ENCODE measurements at places on chromosomes 11 and 22.

GRCh38 chr11:62806611-62807121 is 1.4 kb upstream of the NXF1 start:
- peak; percentile 26 for DNase-seq

DNA sequence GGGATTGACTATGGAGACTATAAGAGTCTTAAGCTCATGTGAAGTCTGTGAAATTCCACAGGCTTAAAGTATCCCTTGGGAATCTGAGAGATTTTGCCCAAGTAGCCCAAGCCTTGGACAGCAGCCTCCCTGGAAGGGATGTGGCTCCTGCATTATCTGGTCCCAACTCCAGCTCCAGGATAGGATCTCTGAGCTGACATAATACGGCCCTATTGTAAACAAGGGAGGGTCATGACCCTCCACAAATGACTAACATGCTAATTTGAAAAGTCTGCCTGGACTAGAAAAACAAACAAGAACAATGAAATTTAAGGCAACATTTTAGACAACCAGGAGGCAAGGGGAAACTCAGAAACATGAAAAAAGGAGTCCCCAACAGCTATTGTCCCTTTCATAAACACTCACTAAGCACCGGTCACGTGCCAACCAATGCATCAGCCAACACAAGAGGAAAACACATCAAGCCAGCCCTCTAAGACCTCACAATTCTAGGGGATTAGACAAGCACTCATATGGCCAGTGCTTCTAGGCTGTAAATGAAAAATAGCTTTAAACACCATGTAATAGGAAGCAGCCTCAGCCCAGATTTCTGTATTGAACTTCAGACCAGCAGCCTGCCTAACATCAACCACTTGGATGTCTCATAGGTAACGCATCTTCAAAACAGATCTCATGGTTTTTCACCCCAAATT is 101.2 kb upstream of the TIMP3 start:
- DNase-seq = no peak

GRCh38 chr11:125588505-125588904 is 4.1 kb upstream of the STT3A start:
- no peak for DNase-seq

- DNase-seq = no peak
These were observed 672.1 kb downstream of the TBC1D22A start for GRCh38 chr22:47434336-47435203.

DNA sequence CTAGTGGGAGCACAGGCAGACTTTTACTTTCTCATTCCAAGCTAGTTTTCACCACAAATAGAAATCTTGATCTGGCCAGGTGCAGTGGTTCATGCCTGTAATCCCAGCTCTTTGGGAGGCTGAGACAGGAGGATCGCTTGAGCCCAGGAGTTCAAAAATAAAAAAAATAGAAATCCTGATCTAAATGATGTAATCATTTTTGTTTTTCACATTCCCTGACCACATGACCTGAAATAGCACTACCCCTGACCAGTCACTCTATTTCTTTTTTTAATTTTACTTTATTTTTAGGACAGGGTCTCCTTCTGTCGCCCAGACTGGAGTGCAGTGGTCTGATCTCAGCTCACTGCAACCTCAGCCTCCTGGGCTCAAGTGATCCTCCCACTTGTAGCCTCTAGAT is 2.3 kb upstream of the TCN2 start:
- DNase-seq = no peak

DNA sequence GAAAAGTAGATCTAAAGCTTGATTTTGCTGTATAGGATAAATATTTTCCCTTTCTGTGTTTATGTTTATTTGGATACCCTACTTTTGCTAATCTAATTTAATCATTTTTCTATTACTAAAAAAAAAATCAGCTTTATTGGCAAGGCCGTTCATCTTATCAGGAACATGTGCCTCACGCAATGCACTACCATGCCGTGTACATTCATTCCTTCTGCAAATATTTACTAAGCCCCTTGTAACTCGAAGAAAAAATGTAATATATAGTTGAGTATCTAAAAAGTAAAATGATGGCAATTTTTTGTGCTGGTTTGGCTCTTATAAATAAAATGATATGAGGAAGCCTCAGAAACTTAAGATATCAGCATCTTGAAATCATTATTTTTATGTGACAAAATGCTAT is 8.9 kb downstream of the UVRAG start:
- DNase-seq = no peak

DNA sequence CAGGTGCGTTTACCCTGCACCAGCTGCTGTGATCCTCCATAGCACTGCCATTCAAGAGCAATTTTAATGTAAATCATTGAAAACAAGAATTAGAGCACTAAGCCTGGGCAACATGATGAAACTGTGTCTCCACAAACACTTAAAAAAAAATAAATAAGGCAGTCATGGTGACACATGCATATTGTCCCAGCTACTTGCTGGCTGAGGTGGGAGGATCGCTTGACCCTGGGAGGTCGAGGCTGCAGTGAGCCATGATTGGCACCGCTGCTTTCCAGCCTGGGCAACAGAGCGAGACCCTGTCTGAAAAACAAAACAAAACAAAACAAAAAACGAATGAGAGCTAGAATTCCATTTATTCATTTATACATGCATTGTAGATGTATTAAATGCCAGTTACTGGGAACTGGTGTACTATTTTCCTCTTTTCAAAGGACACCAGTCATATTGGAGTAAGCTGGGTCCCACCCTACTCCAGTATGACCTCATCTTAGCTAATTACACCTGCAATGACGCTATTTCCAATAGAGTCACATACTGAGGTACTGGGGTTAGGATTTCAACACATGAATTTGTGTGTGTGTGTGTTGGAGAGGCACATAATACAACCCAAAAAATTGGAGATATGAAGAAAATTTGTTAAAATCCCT is 101.9 kb downstream of the MICAL2 start:
- DNase-seq = no peak

DNA sequence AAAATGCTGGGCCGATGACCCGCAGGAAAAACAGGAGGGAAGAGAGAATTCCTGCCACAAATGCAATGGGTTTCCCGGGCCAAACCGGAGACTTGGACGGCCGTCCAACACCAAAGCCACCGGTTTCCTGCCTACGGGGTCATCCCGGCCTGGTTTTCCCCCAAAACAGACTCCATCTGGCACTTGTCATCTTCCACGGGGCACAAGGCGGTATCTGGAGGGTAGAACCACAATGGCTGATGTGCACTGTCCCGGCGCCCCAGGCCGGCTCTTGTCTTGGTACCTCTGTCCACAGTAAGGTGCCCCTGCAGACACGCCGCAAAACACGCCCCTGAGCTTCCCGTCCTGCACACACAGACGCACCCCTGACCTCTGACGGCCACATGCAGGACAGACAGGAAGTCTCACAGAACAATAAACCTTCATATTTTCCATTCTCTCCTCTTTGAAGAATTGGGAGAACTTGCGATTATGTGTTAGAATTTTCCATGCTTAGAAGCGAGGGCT is 20.1 kb downstream of the CELSR1 start:
- no peak for DNase-seq

DNA sequence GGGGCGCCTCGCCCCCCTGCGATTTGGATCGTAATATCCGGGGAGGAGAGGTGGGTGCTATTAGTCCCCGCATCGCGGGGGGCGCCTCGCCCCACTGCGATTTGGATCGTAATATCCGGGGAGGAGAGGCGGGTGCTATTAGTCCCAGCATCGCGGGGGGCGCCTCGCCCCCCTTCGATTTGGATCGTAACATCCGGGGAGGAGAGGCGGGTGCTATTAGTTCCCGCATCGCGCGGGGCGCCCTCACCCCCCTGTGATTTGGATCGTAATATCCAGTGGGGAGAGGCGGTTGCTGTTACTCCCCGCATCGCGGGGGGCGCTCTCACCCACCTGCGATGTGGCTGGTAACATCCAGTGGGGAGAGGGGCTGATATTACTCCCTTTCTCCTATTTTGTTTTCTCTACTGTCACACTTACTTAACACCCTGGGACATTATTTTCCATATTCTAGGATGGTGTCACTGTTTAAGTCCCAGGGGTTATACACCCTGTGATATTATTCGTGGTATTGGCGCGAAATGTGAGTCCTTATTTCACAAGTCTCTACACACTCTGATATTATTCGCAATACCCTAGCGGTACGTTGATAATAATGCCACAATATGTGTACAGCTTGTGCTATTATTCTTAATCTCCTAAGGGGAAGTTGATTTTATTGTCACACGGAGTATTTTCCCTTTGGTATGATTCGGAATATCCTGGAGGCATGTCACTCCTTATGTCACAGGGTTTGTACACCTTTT is 57.8 kb upstream of the ALDH3B2 start:
- DNase-seq = peak; percentile 60

DNA sequence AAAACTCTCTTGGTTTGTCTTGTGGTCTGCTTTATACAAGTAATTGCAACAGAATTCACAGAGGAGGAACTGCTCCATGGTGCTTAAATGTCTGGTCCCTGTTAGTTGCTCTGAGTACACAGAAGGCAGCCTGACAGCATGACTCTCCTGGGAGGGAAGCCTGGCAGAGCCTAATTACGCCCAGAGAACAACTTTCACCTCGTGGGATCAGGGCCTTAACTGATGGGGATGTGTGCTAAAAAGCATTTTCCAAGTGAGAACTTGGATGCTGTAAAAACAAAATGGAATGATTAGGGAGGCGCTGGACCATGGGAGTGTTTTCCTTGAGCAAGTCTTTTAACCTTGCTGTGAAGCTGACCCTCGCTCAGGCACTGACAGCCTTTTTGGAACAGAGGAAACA is 154.0 kb upstream of the TENM4 start:
- DNase-seq = no peak

DNA sequence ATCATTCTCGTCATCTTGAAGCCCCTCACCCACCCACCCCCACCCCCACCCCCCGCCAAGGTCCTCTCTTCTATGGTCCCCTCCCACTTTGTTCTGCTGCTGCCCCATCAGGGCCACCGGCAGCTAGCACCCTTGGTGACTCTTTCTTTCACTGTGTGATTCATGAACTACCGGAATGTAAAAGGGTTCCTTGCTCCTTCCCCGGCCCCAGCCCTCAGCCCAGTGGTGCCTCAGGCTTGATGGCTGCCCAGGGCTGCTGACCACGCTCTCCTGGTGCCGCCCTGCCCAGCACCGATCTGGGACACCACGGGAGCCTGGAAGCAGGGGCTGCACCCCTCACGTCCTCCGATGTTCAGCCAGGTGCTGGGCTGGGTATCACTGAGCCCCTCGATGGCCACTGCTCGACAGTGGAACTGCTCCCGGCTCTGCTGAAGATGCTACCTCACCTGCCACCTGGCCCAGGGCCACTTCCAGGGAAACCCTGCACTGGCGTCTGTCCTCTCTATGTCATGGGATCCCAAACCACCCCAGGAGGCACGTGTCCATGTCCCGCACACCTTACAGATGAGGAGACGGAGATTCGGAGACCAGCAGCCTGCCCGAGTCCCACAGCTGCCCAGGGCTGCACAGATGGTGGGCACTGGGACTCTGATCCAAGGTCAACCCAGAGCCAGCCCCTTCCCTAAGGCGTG is 39.7 kb downstream of the IGLL5 start:
- no peak for DNase-seq

GRCh38 chr11:130043575-130043974 is 26.1 kb upstream of the APLP2 start:
- no peak for DNase-seq

DNA sequence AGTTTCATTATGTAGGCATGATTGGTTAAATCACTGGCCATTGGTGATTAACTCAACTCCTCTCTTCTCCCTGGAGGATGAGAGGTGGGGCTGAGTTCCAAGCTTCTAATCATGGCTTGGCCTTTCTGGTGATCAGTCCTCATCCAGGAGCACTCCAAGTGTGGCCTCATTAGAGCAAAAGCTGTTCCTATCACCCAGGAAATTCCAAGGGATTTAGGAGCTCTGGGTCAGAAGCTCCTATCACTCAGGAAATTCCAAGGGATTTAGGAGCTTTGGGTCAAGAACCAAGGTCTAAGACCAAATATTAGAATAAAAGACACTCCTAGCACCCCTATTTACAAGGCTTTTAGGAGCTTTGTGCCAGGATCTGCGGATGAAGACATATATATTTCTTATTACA is 168.0 kb upstream of the BDNF start:
- no peak for DNase-seq

DNA sequence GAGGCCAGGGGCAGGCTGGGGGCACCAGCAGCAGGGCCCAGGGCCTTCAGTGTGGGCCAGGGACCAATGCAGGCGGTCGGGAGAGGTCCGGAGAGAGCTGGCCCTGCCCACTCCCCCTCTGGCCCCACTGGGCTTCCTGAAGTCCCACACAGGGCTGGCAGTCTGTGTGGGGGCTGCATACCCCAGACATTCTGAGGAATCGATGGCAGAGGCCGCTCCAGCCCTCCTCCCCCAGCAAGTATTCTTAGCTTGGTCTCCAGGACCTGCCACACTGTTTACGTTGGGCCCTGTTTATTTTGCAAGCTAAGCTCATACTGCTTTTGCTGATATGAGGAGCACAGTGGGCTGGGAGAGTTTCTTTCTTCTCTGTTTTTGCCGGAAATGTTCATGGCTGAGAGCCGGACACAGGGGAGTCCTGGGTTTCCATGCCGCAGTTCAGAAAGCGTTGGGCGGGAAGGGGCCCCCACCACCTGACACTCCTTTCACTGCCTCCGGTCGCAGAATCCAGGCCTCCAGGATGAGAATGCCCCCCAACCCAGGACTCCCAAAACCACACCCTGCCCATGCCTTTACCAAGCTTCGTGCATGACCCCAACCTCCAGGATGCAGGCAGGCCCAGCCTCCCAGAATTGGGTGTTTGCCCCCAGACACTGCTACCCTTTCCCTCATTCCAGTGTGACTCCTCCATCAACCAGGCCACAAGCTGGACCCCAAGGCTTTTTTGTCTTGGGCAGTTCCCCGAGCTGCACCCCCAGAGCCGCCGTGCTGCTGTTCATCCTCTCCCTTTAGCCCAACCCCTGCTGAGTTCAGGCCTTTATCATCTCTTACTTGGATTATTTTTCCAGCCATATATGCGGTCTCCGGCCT is 81.8 kb upstream of the KCNQ1OT1 start:
- peak; percentile 59 for DNase-seq

DNA sequence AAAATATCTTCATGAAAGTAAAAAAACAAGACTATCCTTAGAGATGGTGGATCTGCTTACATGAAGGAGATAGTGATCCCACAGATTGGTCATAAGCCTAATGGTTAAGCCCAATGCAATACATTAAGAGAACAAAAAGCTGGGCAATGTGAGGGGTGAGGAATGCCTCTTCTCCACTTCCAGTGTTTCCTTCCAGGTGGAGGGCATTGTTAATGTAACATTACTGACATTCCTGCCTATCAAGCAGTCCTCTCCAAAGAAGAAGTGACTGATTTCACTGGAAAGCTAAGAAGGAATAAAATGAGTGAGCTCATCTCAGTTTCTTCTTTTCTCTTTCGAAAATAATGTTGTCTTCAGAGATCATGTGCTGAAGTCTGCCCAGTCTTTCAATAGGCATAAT is 207.8 kb downstream of the RAB38 start:
- DNase-seq = no peak

GRCh38 chr11:1872267-1872985 is 19.3 kb downstream of the PRR33 start:
- no peak for DNase-seq

Data from hematopoietic multipotent progenitor cell treated with erythropoietin and hydrocortisone succinate and interleukin-3 and kit ligand, for 4 days (in vitro differentiated cells).